SJCRH30 (cell line): ENCODE measurements at places on chromosomes 4 and X. TPM values are rescaled to one million over a fixed set of nuclear protein-coding genes. Genes with fewer than 3 reads are reported as not detected.

DNAAF6 gene
- total RNA-seq: not detected in 2 replicates

RS1 gene
- total RNA-seq: not detected in 2 replicates

GABRB1 gene
- total RNA-seq: not detected in 2 replicates

CD40LG gene
- total RNA-seq: not detected in 2 replicates

SPOCK3 gene
- 82.1 and 91.6 TPM in 2 replicates for total RNA-seq

DNA sequence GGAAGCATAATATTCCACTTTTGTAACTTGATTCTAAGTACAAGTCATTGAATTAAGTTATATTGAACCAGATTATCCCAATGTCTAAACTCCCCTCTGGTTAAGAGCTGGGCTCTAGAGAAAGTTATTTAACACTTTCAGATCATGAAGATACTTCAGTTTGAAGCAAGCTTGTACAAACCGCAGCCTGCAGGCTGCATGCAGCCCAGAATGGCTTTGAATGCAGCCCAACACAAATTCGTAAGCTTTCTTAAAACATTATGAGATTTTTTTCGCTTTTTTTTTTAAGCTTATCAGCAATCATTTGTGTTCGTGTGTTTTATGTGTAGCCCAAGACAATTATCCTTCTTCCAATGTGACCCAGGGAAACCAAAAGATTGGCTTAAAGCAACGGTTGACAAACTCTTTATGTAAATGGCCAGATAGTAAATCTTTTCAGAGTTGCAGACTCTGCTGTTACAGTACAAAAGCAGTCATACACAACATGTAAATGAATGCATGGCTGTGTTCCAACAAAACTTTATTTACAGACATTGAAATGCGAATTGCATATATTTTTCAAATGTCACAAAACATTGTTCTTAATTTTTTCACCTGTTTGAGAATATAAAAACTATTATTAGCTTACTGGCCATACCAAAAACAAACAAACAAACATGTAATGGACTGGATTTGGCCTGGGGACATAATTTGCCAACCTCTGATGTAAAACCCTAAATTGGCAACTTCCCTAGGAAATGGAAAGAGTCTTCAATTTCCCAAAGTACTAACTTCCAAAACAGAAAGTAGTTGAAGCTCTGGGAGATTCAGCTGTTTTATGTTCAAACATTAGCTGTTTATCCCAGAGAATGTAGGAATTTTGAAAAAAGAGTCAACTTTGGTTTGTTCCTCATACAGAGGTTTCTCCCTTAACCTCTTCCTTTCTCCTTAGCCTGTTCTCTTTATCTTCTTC lies 201.1 kb upstream of the MBNL3 start:
- H3K27ac ChIP-seq: no peak overlapping the region
- no peaks in the 10 kb centered on the region for H3K27me3 ChIP-seq
- no peaks in the 10 kb centered on the region for H3K36me3 ChIP-seq
- H3K4me1 ChIP-seq: no peaks in the 10 kb centered on the region

DNA sequence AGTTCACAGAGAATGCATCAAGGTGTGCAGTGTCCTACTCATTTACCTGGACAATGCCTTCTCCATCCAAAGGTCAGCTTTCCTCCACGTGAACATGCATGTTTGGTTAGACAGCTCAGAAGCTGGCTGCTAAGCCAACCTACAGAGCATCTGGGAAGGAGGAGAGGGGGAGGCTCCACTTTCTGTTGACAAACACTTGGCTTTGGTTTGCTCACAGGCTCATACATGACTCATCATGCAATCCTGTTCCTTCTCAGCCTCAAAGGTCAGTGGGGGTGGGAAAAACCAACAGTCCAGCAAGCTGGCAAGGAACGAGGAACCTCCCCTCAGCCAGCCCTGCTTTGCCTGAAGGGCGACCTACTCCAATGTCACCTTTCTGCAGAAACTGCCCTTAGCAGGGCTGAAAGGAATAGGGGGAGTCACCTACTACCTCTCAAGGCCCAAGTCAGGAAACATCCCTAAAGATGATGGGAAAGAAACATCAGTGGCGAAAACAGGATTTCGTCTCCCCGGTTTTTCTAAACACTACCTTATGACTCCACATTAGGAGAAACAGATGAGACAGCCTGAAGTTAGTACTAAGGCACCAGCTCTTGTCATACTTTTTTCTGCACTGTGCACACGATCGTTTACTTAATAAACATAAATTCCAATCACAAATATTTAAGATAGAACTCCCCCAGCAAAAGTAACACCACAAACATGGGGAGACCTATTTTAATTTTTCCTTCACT lies 37.9 kb downstream of the RELL1 start:
- H3K36me3 ChIP-seq: peaks cover 25% of the 10 kb centered on the region
- peaks cover 4% of the 10 kb centered on the region for H3K4me1 ChIP-seq
- H3K4me3 ChIP-seq: no peak overlapping the region
- H3K27me3 ChIP-seq: no peaks in the 10 kb centered on the region
- DNase-seq: no peak
- H3K27ac ChIP-seq: no peak overlapping the region
